ENCODE measurements at places on chromosomes 11 and 22.

DNA sequence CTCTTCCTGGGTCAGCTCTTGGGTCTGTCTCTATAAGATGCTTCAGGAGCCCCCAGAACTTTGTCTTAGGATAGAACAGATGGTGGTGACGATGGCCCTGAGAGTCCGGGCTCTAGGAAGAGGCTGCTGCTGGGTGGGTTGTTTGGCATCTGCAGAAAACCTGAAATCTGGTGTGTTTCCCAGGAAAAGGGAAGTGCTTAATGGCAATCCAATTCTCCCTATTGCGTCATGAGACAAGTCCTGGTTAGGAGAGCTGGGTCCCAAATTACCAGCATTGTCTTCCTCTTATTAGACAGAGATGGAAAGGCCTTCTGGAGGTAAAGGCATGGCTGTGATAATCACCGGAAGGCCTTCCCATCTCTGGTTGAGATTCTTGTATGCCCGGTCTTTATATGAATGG, 48.9 kb upstream of the GRAMD1B start:
- no peak for DNase-seq

DNA sequence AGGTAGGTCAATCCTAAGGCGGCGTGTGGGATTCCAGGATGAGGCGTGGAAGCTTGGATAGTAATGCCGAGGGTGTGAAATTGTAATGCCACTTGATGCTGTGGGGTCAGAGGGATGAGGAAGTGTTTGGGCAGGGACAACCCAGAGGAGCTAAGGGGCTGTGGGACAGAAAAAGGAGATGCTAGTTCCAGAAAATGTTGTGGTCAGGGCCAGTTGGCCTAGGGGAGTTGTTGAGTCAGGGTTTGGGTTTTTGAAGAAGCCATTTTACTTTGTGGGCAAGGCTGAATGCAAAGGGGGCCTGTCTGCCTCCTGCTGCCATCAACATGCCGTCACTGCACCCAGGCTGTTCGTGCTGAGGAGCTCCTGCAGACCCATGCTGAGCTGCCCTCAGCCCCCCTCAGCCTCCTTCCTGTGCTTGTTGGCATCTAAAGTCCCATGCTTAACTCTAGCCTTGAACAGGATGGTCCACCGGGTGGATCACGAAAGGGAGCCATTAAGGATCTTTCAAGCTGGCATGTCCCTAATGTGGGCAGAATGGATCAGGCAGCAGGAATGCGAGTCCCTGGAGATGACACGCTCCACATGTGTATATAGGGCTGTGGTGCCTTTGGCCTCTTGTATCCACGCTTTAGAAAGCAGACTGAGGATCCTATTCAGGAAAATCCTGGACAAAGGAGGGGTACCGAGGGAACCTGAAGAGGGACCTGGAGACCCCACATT, 2.1 kb downstream of the C11orf16 start:
- no peak for DNase-seq

- DNase-seq, result no peak
Observed at GRCh38 chr11:78560153-78560552, 14.5 kb downstream of the NARS2 start.

DNA sequence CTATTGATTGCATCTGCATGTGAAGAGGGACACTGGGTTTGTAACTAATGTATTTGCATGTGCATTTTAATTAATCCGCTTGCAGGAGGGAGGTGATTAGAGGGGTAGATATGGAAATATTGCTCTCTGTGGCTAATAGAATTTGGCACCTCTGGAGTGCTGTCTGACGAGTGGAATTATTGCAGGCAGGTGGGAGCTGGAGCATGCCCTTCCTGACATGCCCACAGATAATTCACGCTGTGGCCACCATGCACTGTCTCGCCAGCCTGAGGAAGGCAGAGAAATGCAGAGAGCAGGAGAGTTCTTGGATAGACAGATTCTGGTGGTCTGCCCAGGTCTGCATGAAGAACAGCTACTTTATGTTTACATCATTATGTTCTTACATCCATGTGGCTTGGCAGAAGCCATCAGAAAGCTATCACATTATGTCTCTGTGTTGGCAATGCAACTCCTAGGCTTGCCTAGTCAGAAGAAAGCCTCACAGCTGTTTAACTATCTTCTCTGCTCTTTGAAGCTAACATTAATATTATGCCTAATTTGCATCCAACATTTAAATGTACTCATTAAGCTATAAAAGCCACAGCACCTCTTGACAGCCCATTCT, 89.4 kb upstream of the DRD2 start:
- no peak for DNase-seq

DNA sequence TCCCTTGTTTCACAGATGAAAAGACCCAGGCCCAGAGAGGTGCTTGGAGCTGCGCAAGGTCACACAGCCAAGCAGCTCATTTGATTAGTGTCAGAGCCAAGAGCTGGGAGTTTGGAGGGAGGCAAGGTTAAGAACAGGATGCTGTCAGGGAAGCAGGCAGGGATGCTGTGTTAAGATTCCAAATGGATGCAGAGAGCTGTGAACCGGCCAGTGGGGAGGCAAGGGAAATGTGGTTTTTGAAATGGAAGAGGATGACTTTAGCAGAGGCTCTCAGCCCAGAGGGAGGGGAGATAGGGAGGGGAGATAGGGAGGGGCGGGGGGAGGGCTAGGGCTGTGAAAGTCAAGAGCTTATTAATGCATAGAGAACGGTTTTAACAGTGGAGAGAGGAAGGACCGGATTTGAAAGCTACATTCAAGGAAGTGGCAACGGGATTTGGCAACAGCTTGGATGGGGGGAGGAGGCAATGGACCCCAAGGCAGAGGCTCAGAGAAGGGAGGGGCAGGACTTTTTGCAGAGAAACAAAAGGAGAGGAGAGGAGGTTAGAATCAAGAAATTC, 13.0 kb downstream of the RTN4RL2 start:
- DNase-seq, result no peak

GRCh38 chr22:27491888-27492287, 309.7 kb downstream of the MN1 start:
- no peak for DNase-seq

All from NCI-H510A (cell line).